Thyroid gland (tissue), 4 donors: ENCODE measurements at places on chromosomes 5 and 9. TPM values are rescaled to one million over a fixed set of nuclear protein-coding genes. Genes with fewer than 3 reads are reported as not detected.

GRCh38 chr9:5767968-5768932 lies 64.7 kb downstream of the ERMP1 start:
- no peak for DNase-seq

DNA sequence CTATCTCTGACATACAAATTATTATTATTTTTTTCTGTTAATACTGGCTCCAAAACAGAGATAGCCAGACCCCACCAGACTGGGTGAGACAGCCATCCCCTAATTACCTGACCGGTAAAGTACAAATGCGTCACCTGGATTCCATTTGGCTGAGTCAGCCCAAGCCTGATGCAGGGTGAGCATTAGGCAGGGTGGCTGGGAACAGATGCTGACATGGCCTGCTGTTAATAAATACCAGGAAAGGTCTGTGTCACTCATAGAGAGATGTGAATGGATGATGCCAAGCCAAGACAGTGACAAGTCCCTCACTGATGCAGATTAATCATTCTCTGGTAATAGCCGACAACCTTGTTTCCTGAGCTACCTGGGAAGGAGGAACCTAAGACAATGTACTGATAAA lies 183.5 kb downstream of the TRIM32 start:
- DNase-seq, result no peak

CCL28 gene
- 36.3 TPM for total RNA-seq

EEIG1 gene
- 27.6 TPM for total RNA-seq

DNA sequence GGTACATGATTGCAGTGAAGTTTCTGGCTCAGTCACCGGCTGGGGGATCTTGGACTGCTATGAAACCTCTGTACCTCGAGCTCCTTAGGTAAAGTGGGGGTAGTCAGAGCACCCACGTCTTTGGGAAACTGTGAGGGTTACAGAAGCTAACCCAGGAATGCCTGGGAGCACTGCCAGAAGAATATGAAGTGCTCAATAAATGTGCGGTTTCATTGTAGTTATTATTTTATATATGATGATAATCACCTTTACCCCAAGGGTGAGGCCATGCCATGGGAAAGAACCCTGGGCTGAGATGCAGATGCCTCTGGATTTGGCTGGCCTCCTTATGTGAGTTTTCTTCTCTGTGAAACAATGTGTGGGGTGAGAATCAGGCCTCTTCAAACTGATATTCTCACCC lies 3.7 kb downstream of the NPR3 start:
- no peak for DNase-seq
